ENCODE measurements at places on chromosomes 13 and 19. TPM values are rescaled to one million over a fixed set of nuclear protein-coding genes. Genes with fewer than 3 reads are reported as not detected.

The LGALS4 gene
- total RNA-seq: 0.57 TPM

The SIRT2 gene
- 28.9 TPM for total RNA-seq

The ZNF534 gene
- total RNA-seq: not detected

The EDNRB gene
- total RNA-seq: 11.2 TPM

The LIG1 gene
- total RNA-seq: 89.0 TPM

The C19orf85 gene
- total RNA-seq: not detected

The ADAMTSL5 gene
- 3.8 TPM for total RNA-seq

Measured in A375 (cell line).